HFFc6 (cell line): ENCODE measurements at places on chromosomes 12 and 14. TPM values are rescaled to one million over a fixed set of nuclear protein-coding genes. Genes with fewer than 3 reads are reported as not detected.

TSPAN19 gene
- not detected in 3 replicates for total RNA-seq

DNA sequence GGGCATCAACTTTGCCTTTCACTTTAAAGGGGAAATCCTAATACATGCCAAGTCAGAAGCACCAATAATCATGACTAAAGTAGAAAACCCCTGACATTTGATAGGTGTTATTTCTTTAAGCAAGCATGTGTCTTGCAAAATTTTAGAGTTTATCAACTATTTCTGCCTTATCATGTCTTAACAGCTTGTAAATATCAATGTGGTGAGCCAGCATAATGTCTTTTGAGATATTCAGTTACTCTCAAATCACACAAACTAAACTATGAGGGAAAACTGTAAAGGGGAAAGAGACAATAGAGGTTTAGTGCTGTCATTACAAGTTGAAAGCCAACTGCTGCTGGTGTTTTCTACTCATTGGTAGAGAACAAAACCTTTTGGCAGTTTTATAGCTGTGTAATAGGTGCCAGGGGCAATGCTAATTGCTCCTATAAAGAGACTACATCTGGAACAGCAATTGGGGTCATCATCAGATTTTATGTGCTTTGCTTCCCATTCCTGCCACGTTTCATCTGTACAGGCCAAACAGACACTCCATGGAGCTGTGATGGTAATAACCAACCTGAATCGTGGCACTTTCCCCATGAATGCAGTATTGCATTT lies 1027.4 kb downstream of the FSCB start:
- DNase-seq, result no peak

DNA sequence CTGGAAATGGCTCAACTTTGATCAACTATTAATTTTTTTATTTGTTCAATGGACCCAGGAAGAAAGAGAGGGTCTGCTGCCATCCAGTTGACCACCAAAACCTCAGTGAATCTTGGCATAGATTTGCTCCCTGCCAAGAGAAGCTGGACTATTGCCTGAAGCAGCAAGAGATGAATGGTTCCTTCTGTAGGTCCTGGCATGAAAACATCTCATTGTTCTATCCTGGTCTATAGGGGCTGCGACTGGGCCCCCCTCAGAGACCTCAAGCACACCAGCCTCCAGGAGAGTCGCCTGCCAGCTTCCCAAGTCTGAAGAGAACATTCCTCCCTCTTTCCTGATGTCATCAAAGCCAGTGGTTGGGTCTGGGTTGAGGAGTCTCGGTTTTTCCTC lies 204.9 kb downstream of the TMX1 start:
- no peak for DNase-seq

- peak; percentile 93 for DNase-seq
Observed at GRCh38 chr12:118135788-118136558, at the start of gene PEBP1. TSS of gene PEBP1 (plus strand) at chr12:118136124. CDS start at chr12:118136210, 86 bp downstream.

DNA sequence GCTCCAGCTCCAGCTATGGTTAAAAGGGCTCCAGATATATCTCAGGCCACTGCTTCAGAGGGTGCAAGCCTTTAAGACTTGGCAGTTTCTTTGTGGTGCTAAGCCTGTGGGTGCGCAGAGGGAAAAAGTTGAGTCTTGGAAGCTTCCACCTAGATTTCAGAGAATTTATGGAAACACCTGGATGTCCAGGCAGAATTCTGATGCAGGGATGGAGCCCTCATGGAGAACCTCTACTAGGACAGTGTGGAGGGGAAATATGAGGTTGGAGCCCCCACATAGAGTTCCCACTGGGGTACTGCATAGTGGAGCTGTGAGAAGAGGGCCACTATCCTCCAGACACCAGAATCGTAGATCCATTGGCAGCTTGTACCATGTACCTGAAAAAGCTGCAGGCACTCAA lies 69.9 kb downstream of the SDR9C7 start:
- DNase-seq, result no peak

- peak; percentile 27 for DNase-seq
Observed at GRCh38 chr12:95998611-95999286, 2.6 kb upstream of the HAL start.
